Substantia nigra (tissue), 51 donors: ENCODE measurements at places on chromosomes 3 and 15.

- no peak for DNase-seq
These were observed 43.9 kb downstream of the P3H2 start for GRCh38 chr3:190076601-190077394.

DNA sequence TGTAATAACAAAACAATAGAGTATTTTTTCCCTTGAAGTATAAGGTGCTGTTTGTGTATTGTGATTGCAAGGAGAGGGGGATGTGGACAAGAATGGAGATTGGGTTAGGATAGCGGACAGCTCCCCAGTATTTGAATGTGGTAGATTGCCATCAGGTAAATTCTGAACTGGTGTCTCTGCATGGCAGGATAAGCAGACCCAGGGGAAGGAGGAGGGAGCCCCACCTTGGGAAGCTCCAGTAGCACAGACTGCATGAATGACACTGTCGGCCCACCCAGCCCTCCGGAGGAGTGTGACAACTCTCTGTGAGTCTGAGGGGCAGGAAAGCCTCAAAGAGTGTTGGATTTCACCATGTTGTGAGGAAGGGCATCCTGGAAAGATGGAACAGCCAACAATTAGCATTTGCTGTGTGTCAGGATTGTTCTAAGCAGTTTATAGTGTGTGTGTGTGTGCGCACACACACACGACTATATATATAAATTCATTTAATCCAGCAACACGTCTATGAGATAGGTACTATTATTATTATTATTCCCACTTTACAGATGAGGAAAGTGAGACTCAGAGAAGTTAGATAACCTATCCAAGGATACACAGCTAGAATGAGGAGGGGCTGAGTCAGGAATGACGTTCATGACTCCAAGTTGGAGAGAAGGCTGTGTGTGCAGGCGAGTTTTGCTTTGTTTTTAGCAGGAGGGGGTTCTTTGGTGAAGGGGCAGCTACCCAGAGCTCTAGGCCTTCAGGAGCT, 63.4 kb upstream of the LCTL start:
- no peak for DNase-seq

- DNase-seq, result no peak
These were observed 607 bp downstream of the MRPL47 start for GRCh38 chr3:179603831-179604230.

DNA sequence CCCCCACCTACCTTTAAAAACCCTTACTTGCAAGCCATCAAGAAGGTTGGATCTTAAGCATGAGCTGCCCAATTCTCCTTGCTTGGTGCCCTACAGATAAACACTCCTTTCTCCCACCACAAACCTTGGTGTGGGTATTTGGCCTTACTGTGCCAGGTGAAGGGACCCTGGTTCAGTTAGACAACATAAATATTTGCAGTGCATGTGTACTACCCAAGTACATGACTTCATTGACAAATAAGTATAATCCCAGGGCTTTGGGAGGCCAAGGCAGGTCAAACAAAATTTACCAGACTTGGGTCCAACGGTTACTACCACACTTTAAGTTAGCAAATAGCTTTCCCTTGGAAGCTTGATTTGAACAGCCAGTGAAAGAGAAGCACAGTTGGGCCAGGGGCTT, 9.3 kb upstream of the CNOT10 start:
- no peak for DNase-seq

DNA sequence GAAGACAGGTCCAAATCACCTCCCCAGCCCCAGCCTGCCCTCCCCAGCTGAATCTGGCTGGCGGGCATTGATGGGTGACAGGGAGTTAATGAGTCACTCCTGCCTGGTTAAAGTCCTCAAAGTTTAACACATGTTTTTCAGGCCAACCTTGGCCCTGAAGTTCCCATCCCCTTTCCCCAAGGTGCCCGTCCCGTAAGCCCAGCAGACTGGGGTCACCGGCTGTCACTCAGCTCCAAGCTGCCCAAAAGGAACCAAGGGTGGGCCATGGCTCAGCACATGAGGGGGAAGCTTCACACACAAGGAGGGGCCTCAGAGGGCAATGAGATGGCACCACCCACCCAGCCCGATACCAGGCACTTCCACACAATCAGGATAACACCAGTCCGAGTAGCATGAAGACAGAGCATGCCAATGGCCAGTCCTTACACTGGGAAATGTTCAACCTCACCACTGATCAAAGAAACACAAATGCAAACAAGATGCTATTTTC, 10.2 kb upstream of the KLF15 start:
- DNase-seq, result no peak
